Stimulated activated CD8-positive, alpha-beta memory T cell treated with anti-CD3 and anti-CD28 coated beads, Interleukin-15, amount 100 ng/mL, for 24 hours (primary cell): ENCODE measurements at places on chromosomes 2 and 18.

DNA sequence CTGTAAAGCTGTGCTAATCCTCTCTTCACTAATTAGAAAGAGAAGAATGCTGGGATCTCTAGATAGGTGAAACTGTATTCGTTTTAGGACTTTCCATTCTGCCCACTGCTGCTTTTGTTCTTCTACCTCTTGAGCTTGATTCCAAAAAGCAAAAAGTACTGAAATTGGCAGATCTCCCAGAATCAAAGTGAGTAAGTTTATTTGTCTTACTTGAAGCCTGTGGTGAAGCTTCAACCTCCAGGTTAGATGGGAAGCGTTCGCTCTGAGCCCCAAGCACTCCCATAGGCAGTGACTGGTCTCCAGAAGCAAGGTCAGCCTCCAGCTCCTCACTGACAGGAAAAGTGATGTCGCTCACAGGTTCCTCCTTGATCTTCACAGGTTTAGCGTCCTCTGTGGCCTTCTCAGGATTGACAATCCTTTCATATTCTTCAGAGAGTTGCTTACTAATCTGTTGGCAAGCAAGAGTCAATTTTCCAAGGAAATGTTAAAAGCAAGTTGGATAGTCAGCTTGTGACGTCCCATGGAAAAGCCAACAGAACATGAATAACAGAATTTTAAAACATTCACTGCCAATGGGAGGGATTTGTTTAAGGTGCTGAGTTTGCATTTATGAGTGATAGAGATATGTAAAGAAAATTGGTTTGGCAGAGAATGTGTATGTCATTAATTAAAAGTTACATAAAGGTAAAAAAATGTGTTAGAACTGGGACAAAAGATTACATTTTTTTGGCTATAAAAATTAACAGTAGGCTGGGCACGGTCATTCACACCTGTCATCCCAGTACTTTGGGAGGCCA, 8.1 kb downstream of the SUPT7L start:
- no peak for DNase-seq

DNA sequence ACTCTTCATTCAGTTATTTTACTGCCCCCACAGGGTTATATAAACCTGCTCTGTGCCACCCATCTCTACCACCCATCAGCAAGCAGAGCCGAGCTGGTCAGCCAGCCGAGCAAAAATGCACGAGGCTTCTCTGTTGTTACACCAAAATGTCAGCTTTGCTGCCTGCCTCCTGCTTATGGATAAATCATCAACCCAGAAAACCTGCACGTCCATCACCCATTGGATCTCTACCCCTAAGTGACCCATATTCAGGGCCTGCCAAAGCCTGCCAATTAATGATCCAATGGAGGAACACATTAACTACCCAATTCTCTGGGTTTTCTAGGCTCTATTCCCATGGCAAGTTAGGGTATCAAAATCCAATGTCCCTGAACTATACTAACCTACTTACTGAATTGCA, 365.5 kb upstream of the ACVR2A start:
- no peak for DNase-seq

DNA sequence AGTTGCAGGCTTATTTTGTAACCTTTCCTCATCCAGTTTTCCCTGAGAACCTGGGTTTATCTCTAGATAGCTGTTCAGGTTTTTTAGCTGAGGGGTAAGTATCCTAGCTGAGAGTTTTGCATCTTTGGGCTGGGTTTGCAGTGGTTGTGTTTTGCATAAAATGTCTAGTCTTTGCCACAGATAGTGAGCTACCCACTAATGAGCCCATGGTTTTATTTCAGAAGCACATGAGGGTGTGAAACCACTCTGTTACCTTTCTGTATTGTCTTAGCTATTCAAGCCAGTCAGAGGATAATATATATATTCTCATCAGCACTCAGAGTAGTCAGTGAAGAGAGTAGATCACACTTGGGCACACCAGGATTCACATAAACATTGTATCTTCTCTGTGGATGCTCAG, 24.6 kb upstream of the TXNDC2 start:
- no peak for DNase-seq

- DNase-seq = no peak
These were observed 22.6 kb downstream of the FER1L5 start for GRCh38 chr2:96665083-96665569.

DNA sequence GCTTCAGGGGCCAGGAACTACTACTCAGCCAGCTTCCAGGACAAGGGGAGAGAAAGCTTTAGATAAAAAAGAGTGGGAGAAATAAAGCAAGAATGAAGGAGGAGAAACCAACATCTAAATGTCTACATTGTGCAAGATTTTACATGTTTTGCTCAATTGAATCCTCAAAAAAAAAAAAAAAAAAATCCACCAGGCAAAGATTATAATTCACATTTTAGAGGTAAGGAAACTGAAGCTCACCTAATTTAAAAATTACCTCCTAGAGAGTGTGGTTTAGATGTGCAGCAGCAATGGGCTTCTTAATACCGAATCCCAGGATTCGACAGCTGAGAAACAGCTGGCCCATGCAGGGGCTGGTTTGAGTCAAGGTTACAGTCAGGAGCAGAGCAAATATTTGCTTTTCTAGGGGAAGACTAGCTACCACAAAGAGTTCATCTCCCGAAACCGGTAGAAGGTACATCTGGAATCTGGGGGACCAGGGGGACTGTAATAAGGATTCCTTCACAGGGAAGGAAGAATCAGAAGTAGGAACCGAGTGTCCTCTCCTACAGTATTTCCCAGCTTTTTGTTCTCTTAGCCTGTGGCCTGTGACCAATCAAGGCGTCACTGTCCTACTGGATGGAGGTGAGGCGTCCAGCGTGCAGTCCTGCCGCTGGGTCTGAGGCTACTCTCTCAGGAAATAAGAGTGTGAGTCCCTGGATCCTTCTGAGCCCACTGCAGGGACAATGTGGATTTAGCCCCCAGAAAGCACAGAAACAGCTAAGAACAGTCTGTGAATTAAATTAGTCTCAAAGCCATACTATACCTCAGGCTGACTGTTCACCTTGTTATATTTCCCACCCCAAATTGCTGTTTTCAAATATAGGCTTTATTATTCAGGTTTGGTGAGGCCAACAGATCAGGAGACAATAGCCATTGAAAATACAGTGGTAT, 42.3 kb downstream of the IL1R2 start:
- no peak for DNase-seq

GRCh38 chr2:45583977-45584376, 27.1 kb downstream of the SRBD1 start:
- no peak for DNase-seq

DNA sequence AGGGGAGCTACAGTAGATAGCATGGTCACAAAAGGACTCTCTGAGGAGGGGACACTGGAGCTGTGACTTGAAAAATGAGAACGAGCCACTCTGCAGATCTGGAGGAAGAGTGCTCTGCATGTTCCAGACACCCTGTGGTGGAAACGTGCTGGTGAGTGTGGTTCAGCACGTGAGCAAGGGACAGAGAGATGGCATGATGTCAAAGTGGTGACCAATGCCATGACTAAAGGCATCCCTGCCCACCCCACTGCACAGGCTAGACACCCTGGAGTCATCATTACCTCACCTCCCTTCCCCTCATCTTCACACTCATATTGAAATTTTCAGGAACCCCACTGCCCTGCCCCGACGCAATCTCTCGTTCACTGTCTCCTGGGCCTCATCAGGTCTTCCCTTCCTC, 56.5 kb downstream of the SLC4A5 start:
- DNase-seq = no peak

DNA sequence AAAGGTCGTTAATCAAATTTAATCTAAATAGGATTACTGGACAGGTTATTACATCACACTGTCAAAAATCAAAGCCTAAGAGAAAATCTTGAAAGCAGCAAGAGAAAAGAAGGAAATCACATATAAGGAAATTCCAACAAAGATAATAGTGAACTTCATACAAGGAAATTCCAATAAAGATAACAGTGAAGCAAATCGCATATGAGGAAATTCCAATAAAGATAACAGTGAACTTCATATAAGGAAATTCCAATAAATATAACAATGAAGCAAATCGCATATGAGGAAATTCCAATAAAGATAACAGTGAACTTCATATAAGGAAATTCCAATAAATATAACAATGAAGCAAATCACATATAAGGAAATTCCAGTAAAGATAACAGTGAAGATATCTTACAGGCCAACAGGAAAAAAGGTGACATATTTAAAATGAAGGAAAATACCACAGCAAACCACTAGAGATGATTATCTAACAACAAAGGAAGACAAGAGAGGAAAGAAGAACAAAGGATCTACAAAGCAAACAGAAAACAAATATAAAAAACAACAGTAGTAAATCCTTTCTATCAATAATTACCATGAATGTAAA, 787.7 kb downstream of the CCDC85A start:
- no peak for DNase-seq

DNA sequence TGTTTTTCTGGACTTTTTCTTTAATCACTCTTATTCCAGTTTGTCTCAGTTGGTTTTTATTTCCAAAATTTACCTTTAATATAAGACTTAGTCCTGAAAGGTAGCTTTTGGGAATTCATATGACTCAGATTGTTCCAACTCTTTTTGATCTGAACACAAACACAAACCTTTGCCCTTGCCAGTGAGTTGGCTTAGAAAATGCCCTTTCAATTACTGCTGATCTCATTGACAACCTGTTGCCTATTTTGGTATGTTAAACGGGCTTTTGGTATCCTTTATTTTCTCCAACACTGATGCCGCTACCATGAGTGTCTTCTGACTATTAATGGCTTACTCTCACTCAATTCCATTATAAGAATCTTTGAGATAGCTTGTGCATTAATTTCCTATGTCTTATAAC, 143.4 kb downstream of the GULP1 start:
- no peak for DNase-seq

DNA sequence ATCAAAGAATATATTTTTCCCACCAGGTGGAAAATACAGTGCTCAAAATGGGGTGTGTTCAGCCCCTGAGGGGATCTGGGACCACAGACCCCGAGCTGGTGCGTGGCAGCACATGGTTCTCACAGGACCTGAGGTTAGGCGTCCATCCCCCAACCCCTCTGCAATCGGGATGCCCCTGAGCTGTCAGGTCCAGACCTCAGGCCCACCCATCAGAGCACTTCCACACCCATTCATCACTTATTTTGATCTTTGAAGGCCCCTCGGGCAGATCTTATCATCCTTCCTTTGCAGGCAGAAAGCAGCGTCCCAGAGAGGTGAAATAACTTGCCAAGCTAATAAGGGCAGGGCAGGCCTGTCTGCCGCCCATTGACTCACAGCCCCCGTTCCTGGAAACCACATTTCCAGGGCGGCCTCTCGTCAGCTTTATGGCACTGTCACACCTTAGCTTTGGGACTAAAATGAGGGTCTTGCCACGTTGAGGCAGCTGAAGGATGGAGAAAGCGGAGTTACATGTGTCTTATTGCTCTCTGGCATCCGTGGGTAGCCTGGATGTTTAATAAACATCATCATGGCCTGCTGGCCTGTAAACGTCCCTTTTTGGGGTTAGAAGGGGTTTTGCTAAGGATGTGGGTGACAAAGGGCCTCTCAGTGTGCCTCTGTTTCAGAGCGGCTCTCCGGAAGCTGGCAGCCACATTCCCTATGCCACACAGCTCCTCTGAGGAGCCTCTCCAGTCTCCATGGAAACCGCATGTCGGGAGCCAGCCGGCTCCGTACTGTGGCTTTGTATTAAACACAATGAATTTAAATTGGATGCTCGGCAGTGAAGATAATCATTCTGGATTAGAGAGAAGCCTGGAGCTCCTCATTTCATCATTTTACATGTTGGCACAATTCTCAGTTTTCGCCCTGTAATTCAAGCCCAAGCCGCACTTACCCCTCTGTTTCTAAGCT, 58.3 kb upstream of the MAPRE3 start:
- no peak for DNase-seq

GRCh38 chr18:32048507-32049091, 30.0 kb downstream of the RNF125 start:
- no peak for DNase-seq

DNA sequence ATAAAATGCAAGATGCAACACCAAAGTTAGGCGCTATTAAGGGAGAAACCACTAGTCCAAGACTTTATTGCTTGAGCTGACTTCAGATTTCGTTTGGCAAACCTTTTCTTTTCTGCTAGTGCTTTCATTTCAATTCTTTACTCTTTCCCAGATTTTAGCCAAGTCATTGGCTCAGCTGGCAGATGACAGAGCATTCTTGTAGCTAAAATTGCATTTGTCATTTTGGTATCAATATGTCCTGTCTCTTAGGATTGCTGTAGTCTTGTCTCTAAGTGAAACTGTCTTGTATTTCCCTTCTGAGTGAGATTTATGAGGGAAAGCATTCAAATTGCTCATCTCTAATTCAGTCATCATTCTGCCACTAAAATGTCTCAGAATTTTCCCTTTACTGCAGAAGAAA, 335.1 kb downstream of the METTL4 start:
- no peak for DNase-seq

GRCh38 chr2:207467716-207468347, 61.9 kb upstream of the CREB1 start:
- DNase-seq = no peak

- no peak for DNase-seq
These were observed 68.2 kb upstream of the NEDD4L start for GRCh38 chr18:57975805-57976204.

- no peak for DNase-seq
These were observed 57.8 kb upstream of the MC2R start for GRCh38 chr18:13973061-13973575.

GRCh38 chr2:239238381-239238780, 162.4 kb downstream of the HDAC4 start:
- DNase-seq = no peak

- DNase-seq = no peak
These were observed 59.5 kb downstream of the PUM2 start for GRCh38 chr2:20291106-20291564.

- no peak for DNase-seq
These were observed 19.1 kb upstream of the ARHGAP25 start for GRCh38 chr2:68715353-68716041.
